ENCODE measurements at places on chromosomes 5 and 9. TPM values are rescaled to one million over a fixed set of nuclear protein-coding genes. Genes with fewer than 3 reads are reported as not detected.

Gene NR2F1
- not detected for total RNA-seq

Gene FIBCD1
- total RNA-seq, result not detected

Gene IL33
- total RNA-seq, result not detected

Gene PCDHGB5
- 0.22 TPM for total RNA-seq

Gene PDLIM4
- total RNA-seq, result 0.39 TPM

Gene PCA3
- not detected for total RNA-seq

Gene SYK
- 0.55 TPM for total RNA-seq

Gene SPINK1
- total RNA-seq, result not detected

Gene C5orf52
- not detected for total RNA-seq

Gene IL5
- 84.3 TPM for total RNA-seq

Gene FGF1
- total RNA-seq, result not detected

Gene TENT4A
- total RNA-seq, result 25.6 TPM

Gene PCDHGB1
- not detected for total RNA-seq

Gene MYO10
- 0.18 TPM for total RNA-seq

- DNase-seq, result no peak
These were observed 71.4 kb downstream of the RFK start for GRCh38 chr9:76322810-76323209.

DNA sequence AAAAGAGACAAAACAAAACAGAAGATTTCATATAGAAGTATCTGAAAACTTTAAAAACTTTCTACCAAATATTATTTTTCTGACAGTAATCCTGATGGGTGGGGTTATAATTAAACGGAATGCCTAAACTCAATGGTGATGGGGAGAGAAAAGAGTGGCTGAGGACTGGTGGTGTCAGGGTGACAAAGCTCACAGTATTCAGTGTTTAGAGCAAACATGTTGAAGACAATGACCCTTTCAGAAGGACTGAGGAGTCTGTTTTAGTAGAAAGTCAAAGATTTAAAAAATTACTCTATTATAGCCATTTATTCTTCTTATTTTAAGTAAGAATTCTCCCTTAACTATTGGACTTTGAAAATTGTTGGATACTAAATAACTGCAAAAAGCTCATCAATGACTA lies 1144.0 kb downstream of the TAF11L14 start:
- no peak for DNase-seq

DNA sequence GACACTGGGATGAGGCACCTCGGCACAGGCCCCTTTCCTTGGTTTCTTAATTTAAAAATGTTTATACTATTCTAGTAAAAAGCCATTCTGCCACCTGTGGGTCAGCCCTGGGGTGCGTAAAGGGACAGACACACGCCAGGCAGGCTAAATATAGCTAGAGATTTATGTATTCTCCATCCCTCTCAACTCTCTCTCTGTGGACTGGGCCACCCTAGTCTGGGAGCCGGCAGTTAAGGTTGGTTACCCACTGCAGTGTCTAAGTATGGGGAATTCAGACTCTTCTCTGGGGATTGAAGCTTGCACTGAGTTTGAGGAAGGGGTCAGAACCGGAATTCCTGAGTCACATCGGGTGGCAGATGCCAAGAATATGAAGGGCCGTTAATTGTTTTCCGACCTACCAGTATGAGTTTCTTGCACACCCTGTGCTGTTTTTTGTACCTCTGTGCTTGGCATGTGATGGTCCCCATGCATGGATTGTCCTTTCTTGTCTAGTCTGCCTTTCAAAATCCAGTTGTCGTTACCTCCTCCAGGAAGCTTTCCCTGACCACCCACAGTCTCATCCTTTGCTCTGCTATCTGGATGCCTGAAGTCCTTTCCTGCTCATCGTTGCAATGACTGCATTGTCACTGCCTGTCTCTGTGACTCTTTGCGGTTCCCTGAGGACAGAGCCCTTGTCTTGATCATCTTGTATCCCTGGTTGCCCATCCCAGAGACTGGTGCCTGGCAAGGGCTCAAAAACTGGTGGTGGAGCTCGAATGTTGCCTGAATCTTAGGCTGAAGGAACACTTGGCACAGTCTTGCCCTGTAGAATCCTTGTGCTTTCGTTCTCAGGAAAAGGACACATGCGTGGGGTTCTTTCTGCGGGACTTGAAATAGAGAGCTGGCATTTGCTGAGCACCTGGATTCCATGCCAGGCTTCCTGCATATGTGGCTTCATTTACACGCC lies 2.1 kb downstream of the NEURL1B start:
- no peak for DNase-seq

DNA sequence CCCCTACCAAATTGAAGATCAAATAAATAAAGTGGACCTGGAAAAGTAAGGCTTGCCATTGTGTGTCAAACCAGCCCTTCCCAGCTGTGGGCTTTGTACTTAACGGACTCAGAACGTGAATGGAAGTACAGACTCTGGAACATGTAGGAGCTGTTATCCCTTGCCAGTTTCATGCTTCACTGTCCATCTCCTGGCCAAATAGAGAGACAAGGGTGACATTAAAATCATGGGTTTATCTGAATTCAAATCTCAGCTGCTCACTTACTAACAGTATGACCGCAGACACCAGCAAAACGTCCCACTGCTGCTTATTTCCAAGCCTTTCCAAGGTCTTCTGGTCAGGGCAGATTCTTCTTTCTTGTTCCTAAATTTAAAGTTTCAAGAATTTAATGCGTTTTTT lies 52.2 kb downstream of the EXOSC2 start:
- no peak for DNase-seq

DNA sequence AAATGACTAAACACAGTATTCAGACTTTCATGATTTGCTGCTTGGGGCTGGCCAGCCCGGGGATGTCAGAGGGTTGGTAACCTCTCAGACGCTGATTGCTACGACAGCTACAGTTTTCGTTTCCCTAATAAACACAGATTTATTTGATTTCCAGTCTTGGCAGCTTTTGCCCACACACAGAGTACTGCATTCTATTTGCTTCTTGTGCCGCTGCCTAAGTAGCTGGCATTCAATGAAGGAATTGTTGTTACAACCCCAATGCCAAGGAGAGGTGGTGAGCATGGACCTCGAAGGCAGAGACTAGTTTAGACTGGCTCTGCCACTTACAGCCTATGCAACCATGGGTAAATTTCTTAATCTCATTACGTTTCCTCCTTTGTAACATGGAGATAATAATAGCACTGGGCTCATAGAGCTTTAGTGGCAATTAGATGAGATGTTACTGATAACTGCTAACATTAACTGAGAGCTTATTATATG lies 247.1 kb upstream of the PANK3 start:
- no peak for DNase-seq

GRCh38 chr9:108521063-108521590 lies 334.7 kb downstream of the ACTL7B start:
- DNase-seq, result no peak

DNA sequence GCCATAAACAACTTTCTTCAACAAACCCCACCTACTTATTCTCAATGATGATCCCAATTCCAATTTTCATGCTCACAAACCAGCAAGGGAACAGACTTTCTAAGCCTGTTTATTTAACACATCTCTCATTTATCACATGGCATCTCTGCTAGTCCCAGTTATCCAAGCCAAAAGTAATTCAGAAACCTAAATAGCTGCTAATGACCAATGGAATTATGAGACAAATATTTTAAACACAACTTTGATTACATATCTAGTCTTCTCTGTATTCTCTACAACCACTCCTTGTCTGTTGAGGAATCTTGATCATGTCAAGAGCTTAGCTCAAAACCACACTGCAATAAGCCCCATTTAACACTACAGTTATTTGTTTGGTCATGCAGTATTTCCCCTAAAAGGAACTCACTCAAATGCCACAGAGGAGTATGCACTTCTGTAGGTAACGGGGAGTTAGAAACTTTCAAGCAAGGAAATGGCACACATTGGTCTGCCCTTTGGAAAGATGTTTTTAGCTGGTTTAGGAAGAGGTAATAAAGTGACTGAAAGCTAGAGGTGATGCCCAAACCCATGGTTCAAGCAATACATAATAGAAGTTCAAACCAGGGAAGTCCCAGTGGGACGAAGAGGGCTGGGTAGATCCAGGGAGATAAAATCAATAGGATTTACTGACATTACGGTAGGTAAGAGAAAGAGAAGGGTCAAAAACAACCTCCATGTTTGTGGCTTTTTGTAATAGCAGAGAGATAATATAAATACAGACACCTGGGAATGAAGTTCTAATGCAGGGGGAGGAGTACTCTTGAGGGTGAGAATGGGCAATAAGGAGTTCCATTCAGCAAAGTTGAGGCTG lies 42.1 kb upstream of the HTR4 start:
- no peak for DNase-seq

- no peak for DNase-seq
These were observed 19.6 kb downstream of the UGCG start for GRCh38 chr9:111916234-111916645.

DNA sequence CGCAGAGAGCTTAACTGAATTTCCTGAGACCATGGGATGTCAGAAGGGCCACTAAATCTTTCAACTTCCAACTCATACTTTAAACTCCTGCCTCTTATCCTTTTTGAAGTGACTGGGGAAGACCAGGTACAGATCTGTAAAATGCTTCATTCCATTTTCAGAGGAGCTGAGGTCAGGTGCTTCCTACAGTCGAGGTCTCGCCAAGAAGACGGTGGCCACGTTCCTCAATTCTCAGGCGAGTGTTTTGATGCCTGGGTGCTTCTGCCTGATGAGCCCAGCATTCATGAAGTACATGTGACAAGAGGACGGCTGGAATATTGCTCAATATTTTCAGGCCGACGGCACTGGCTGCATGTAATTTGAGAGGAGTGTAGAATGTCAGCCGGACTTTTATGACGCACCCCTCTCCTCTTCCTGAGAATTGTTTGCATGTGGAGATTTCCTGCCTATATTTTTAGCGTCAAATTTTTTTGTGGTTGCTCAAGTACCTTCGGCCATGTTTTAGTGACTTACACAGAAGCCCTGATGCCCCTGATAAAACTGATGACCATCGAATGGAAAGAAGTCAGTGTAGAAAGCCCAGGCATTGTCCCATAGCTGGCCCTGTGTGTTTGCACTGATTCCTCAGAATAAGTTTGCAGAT lies 38.8 kb upstream of the GLRX start:
- no peak for DNase-seq

- DNase-seq, result no peak
These were observed 117.5 kb upstream of the OTULINL start for GRCh38 chr5:14464096-14464495.

DNA sequence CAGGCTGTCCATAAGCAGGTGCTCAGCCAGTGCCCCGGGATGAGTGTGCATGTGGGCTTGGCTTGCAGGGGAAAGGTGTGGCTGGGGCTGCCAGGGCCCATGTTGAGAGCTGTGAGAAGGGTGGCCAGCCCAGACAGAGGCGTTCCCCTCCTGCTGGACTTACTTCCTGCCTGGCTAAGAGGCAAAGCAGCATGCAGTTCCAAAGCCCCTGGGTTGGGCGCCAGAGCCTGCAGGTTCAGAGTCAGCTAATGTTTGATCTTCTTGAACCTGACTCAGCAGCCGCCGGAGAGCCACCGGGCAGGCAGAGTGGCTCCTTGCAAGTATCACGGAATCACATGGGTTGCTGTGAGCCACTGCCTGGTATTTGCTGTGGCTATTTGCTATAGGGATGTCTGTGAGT lies 168.4 kb upstream of the MAP1B start:
- no peak for DNase-seq

DNA sequence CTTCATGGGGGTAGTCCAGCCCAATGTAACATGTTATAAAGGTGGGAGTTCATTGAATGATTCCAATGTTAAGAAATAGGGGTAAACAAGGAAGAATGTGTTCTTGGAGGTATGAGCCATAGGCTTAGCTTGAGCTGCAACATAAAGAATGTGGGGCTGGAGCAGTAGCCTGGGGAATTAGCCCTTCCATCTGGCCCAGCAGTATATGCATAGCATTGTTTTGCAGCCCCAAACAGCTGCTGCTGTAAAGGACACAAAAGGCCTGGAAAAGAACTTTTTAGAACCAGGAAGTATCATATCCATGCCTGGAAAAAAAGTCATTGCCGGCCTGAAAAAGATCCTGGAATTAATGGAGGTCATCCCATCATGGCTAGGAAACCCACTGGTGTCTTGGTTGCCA lies 55.8 kb upstream of the SMARCA2 start:
- no peak for DNase-seq

- no peak for DNase-seq
These were observed 428.8 kb upstream of the CLINT1 start for GRCh38 chr5:158287643-158288271.

DNA sequence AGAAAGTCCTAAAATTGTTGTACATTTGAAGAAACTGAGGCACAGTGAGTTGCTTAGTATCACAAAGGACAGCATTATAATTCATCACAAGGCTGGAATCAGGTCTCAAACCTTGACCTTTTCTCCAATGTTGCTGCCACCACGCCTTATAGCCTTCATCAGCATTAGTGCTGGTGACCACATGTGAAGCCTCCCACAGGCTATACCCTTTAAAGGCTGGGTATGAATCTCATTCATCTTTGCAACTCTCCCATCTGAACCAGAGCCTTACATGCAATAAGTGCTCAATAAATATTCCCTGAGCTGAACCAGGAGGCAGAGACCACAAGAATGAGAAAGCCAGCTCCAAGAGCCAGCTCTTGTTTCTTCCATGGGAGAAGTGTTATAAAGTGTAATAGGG lies 104.7 kb downstream of the SPOCK1 start:
- no peak for DNase-seq

- DNase-seq, result no peak
These were observed 954 bp downstream of the TBCA start for GRCh38 chr5:77774981-77775789.

- no peak for DNase-seq
These were observed 1.7 kb downstream of the POLR3G start for GRCh38 chr5:90476391-90476790.

GRCh38 chr5:101785090-101785489 lies 511.0 kb downstream of the SLCO4C1 start:
- no peak for DNase-seq

GRCh38 chr9:97978371-97979130 lies 4.6 kb upstream of the ANP32B start:
- DNase-seq, result no peak

DNA sequence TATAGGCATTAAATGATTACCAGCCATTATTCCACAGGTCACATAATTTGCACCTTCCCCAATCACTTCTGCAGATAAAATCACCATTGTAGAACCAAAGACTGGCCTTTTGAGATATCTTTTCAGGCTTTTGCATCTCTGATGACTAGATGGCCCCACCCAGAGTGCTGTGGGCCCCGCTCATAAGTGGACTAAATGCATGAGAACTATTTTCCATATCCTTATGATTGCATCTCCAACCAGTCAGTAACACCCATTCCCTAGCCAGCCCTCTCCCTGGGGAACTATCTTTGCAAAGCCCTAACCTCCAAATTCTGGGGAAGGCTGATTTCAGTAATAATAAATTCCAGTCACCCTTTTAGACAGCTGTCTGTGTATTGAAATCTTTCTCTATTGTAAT lies 53.5 kb upstream of the CDH9 start:
- DNase-seq, result no peak

- no peak for DNase-seq
These were observed 18.8 kb upstream of the OR2S2 start for GRCh38 chr9:35976726-35977125.

Measured in CD8-positive, alpha-beta memory T cell (primary cell).